ENCODE measurements at places on chromosomes 2 and 18.

- no peak for DNase-seq
Measured at GRCh38 chr2:120218181-120218580, 5.0 kb downstream of the TMEM185B start.

DNA sequence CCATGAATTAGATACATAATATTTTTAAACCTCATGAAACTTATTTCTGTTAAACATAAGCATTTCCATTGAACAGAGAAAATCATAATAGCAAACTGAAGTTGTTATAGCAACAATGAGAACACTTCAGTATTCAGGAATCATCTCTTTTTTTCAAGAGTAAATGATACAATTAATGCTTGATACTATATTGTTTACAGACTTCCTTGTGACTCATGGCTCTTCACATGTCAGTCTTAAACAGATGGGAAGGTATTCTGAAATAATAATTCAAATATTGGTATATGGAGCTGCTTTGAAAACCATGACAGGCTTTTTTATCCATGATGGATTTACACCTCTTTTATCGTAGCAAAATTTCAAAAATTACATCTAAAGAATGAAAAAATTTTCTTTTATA is 226.5 kb upstream of the RBMS1 start:
- no peak for DNase-seq

GRCh38 chr2:155913356-155913755 is 419.2 kb downstream of the NR4A2 start:
- no peak for DNase-seq

- no peak for DNase-seq
Measured at GRCh38 chr2:96502891-96503636, 2.1 kb downstream of the NEURL3 start.
